ENCODE measurements at places on chromosomes 5 and 9.

- no peak for DNase-seq
Measured at GRCh38 chr5:57501414-57502201, 19.0 kb upstream of the ACTBL2 start.

DNA sequence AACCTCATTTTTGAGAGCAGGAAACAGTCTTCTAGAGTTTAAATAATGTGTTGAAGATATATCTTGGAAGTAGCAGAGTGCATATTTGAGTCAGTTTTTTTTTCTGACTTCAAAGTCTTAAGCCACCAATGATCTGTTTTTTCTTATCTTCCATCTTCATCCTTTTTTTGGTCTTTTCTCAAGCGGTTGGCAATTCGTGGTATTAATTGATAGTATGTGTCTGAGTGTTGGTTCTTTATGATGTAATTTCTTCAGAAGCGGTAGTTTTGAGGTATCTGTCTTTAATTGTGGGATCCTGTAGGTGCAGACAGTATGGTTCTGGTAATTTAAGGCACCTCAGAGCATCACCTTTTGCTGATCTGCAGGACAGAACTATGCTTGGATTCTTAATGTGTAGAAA, 3.9 kb downstream of the CSNK1G3 start:
- DNase-seq, result no peak

GRCh38 chr5:88669371-88670050, 213.5 kb downstream of the MEF2C start:
- DNase-seq, result no peak

- peak; percentile 59 for DNase-seq
Measured at GRCh38 chr5:43037636-43038495, 2.3 kb downstream of the ANXA2R start.

GRCh38 chr9:90064248-90064647, 459.4 kb downstream of the GADD45G start:
- no peak for DNase-seq

DNA sequence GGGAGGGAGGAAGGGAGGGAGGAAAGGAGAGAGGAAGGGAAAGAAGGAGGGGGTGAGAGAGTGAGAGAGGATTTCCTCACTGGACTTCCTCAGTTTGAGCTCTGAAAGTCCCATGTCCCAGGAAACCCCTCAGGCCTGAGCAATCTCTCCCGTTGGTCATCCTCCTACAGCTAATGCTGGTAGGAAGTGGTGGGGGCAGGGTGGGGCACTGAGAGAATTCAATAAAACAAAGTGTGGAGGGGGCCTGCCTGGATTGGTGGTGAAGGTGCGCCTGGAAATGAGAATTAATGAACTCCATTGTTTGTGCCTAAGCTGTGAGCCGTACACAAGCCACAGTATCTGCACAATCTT, 195.0 kb downstream of the RGS3 start:
- DNase-seq, result no peak

GRCh38 chr5:56900395-56900794, 9.0 kb upstream of the SETD9 start:
- DNase-seq, result no peak

GRCh38 chr9:6567140-6567591, 78.4 kb downstream of the GLDC start:
- DNase-seq, result no peak

- no peak for DNase-seq
Measured at GRCh38 chr5:140549237-140550144, 2.0 kb downstream of the EIF4EBP3 start.

GRCh38 chr5:177427919-177428573, 1.6 kb downstream of the GRK6 start:
- DNase-seq, result peak; percentile 61

- DNase-seq, result no peak
Measured at GRCh38 chr9:133086894-133087293, 25.1 kb downstream of the CEL start.

- no peak for DNase-seq
Measured at GRCh38 chr5:127885176-127885575, 182.0 kb downstream of the CCDC192 start.

DNA sequence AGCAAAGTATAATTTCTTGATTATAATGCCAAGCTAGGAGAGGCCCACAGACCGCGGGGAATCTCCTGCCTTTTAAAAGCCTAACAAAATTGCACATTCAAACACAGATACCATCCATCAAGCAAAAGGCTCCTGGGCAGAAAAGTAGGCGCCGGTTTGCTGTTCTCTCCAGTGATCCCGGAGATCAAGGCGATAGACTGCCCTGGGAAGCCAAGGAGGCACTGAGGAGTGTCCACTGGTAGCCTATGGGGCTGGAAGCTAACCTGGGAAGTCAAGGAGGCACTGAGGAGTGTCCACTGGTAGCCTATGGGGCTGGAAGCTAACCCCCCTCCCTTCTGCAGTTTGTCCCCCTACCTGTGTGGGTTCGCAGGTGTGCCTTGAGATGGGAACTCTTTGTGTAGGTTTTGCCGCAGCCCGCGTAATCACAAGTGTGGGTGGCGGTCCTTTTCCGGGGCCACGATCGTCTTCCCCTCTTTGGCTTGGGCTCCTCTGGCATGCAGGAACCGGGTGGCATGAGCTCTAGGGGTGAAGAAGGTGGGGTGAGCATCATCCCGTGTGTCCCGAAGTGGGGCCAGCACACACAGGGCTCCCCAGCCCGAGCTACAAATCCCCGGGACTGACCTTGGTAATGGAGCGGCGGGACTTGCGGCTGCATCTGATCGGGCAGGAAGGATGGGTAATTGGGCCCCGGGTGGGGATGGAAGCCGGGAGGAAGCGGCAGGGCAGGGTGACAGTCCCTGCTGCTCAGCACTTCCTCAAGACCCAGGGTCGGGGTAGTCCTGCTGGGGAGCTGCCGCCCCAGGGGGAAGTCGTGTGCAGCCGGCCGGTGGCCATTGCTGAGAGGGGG, 2.7 kb downstream of the KLF4 start:
- no peak for DNase-seq

DNA sequence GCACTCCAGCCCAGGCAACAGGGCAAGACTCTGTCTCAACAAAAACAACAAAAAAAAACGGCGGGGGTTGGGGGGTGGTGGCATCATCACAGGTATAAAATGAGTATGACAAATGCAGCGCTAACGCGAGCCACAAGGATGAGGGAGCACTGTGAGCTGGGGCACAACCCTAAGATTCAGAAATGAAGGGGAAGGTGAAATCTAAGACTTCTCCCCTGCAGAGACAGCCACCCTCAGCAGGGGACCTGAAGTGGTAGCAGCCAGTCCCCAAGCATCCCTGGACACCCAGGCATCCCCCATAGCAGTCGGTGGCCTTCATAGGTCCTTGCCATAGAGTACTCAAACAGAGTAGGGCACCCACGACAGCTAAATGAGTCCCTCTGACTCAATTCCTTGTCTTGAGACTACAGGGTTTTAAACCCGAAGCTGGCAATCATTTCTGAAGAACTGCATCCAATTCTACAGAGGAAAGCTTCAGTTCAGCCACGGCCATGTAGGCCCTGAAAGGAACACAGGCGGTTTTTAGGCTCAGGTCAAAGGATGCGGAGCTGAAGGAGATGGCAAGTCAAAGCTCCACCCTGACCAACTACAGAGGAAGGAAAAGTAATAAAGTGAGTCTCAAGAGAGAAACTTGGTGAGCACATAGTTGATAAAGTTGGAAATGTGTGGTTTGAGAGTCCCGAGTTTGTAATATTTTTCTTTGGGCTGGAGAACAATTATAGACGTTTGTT, 50.3 kb downstream of the MYO10 start:
- no peak for DNase-seq

DNA sequence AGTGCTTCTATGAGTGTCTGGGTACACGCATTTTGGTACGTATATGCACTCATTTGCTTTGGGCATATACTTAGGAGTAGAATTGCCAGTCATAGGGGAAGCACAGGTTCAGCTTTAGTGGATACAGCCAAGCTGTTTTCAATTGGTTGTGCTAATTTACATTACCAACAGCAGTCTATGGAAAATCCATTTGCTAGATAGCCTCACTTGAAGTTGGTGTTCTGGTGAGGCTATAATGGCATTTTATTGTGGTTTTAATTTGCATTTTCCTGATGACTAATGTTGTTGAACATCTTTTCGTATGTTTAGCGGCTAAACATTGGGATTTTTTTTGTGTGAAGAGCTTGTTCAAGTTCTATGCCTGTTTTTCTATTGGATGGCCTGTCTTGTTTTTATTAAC, 76.8 kb upstream of the ANKH start:
- DNase-seq, result no peak

DNA sequence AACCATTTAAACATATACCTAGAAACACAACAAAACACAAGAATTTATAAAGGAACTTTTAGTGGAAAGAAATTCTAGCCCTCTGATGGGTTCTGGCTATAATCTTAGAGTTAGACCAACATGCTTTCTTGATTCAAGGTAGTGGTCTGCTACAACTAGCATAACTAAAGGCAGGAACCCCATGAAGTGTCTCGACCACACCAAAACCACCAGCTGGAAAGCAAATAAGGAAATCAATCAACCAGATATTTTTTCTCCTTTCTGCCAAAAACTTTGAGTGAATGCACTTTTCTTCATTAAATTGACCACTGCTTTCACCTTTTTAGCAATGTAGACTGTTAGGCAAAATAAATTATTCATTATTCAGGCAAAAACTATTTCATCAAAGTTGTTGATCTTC, 346.4 kb downstream of the EBF1 start:
- no peak for DNase-seq

DNA sequence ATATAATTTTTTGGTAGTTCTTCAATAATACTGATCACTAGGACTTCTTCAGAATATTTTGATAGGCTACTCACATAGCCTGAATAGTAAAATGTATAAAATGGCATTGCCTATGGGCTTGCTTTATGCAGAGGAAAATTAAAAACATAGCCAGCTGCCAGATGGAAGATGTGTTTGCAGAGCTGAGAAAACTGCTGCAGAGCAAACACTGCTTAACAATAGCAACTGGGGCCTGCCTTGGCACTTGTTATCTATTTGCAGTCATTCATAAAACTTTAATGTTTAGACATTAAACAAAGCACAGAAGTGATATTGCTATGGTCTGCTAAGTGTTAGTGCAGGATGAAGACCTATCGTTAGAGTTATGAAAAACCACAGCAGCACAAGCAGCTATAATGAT, 151.5 kb upstream of the SMC2 start:
- no peak for DNase-seq

GRCh38 chr5:430214-430925, 12.6 kb upstream of the EXOC3 start:
- no peak for DNase-seq

DNA sequence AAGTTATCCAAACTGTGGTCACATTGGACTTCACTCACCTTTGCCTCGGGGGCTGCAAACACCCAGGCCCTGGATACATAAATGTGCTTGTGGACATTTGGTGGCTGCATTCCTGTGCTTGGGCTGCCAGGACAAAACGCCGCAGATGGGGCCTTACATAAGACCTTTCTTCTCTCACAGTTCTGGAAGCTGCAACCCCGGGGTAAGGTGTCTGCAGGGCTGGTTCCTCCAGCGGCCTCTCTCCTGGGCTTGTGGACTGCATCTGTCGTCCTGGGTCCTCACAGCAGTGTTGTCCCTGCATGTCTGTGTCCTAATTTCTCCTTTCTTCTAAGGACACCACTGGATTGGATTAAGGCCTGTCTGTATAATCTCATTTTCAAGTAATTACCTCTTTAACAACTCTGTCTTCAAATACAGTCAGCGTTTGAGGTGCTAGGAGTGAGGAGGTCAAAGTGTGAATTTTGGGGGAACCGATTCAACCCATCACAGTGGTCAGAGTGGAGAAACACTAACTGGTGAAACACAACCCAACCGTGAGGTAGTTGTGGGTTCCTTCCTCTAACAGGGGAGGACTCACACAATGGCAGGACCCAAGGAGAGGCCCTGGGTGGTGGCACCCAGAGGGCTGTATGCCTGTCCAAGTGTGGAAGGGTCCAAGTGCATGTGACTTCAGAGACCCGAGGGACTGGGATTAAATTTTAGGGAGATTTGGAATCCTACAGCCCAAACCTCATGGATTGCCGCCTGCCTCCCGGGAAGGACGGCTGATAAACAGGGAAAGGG, 415.6 kb downstream of the IRX2 start:
- DNase-seq, result no peak

DNA sequence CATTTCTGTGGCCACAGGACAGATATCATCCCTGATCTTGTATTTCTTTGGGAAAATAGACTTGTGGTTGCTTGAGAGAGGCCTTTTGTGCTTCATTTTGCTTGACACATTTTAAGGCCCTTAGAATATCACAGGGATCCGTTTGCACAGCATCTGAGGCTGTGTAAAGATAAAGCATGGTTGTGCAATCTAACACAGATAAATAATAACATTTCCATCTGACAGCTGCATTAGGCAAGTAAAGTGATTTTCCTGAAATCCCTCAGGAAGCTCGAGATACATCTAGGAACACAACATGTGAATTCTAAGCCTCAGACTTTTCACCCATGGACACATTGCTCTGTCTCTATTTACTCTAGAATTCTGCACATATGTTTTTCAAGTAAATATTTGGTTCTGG, 212.8 kb upstream of the ADAMTSL1 start:
- no peak for DNase-seq

- DNase-seq, result no peak
Measured at GRCh38 chr5:139684881-139685749, 37.0 kb downstream of the CXXC5 start.

DNA sequence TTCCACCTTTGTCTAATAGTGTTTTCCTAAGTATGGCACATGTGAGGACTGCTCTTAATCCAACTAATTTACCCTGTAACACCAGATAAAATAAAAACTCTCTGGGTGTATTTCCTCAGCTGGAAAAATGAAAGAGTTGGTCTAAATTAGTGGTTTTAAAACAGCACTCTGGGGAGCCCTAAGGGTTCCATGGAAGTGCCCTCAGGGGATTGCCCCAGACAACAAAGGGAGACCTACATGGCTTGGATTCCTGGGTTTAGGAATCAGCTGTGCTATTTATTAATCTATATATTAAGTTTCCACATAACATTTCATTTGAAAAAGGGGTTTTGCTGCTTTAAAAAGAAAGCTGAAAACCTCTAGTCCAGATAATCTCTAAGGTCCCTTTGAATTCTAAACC, 20.2 kb downstream of the ADAMTS6 start:
- no peak for DNase-seq

DNA sequence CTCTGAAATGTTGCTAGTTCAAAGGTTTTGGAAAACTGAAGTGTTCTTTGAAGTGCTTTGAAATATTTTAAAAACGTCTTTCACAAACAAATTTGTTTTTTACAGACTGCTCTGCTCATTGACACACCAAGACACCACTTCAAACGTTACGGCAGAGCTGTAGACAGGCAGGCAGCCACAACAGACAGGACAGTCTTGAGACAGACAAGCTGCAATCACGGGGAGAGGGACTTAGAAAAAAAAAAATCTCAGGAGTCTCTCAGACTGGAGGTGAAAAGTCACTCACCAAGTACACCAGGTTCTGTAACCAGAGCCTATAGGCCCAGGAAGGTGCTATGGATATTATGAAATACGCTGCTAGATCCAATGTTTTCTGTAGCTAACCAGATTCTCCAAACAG, 135.4 kb downstream of the ISL1 start:
- DNase-seq, result no peak

Measured in GM06990 (cell line).